ENCODE measurements at places on chromosomes 13 and 19.

- DNase-seq = no peak
Measured at GRCh38 chr19:10920288-10920655, 8.2 kb downstream of the YIPF2 start.

DNA sequence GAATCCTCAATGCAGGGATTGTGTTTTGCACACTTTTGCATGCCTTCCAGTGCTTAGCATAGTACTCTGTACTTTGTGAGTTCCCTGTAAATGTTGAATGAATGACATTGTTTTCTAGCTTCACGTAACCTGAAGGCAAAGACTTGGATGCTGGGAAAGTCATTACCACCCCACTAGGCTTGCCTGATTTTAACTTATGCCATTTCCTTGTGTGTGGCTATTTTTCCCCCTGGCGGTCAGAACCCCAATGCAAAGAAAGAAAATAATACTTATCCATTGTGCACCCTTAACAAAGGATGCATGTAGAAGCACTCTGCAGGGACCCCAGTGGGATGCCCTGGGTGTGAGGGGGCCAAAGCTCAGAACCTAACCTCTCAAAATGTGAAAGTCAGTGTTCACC is 1.2 kb upstream of the ENOX1 start:
- no peak for DNase-seq

GRCh38 chr13:25688536-25688935 is 316.8 kb downstream of the ATP8A2 start:
- DNase-seq = no peak

- no peak for DNase-seq
Measured at GRCh38 chr13:47908197-47908902, 92.7 kb downstream of the SUCLA2 start.

- no peak for DNase-seq
Measured at GRCh38 chr19:30504272-30504671, 132.1 kb downstream of the ZNF536 start.

DNA sequence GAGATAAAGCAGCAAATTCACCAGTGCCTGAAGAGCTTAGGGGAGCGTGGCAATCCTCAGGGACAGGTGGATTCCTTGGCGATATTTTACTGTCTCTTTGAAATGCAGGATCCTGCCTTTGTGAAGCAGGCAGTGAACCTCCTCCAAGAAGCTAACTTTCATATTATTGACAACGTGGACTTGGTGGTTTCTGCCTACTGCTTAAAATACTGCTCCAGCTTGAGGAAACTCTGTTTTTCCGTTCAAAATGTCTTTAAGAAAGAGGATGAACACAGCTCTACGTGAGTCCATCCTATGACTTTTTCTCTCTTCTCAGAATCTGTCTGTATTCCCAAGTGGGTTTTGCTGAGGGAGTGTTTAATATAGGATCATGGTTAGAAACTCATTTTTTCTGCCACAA is 22.6 kb downstream of the NLRP4 start:
- no peak for DNase-seq

Data from NCI-H2107 (cell line).